ENCODE measurements at places on chromosomes 6 and 20.
A peak's percentile ranks its signal among the peaks of the same experiment; 100 is the strongest.

DNA sequence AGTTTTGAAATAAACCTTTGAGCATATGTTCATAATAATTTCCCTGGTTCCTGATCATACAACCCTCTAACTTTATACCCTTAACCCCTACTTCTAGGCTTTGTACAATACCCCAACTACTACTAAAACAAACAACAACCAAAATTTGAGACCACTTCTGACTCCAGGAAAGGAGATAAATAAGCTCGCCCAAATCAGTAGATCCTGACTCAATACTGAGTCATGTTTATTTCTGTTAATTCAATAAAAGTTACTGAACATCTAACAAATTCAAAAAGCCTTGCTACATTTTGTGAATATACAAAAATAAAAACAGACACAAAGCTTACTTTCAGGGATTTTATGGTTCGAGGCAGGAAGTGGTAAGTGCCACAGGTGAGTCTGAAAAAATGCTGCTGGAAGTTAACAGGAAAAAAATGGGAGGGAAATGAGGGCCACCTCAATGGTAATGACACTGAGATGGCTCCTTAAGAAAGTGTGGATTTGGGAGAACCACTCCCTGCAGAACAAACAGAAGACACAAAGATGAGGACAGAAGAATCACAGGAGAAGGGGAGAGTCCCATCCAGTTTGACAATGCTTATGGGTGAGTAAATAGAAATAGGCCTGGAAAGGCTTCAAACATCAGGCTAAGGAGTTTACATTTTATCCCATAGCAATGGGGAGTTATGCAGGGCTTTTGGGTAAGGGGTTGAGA is 63.4 kb downstream of the DST start:
- H3K27ac ChIP-seq, result no peak overlapping the region
- peaks cover 6% of the 10 kb centered on the region for H3K4me1 ChIP-seq
- DNase-seq, result no peak
- H3K4me3 ChIP-seq, result no peak overlapping the region

DNA sequence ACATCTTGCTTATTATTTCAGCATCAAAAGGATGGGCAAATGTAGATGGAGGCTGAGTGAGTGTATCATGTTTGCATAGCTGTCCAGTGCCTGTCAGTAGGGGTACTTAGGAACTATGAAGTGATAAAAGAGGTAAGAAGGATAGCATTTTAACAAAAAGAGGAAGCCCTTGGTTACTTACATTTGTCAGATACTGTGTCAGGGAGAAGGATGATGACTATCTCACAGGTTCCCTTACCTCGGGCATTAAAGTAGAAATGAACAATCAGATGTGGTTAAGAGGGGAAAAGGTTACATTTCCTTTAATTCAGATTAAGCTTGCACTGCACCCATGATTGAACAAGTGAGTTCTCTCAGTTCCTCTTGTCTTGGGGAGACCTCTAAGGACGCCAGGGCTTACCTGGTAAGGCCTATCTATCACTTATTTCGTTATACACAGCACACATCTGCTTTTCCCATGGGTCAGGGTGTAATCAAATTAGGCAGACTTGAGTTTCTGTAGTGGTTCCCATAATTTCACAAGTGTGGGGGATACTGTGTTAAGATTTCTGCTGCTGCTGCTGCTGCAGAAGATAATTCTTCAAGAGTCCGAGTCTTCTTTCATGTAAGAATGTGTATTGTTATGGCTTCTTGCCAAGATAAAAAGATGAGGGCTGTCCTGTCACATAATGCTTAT is 4.5 kb downstream of the FOXO3 start:
- peaks cover 68% of the 10 kb centered on the region for H3K4me1 ChIP-seq
- peak overlapping the region; percentile 76 for H3K4me3 ChIP-seq
- H3K27me3 ChIP-seq, result no peaks in the 10 kb centered on the region
- peak overlapping the region; percentile 100 for H3K27ac ChIP-seq

DNA sequence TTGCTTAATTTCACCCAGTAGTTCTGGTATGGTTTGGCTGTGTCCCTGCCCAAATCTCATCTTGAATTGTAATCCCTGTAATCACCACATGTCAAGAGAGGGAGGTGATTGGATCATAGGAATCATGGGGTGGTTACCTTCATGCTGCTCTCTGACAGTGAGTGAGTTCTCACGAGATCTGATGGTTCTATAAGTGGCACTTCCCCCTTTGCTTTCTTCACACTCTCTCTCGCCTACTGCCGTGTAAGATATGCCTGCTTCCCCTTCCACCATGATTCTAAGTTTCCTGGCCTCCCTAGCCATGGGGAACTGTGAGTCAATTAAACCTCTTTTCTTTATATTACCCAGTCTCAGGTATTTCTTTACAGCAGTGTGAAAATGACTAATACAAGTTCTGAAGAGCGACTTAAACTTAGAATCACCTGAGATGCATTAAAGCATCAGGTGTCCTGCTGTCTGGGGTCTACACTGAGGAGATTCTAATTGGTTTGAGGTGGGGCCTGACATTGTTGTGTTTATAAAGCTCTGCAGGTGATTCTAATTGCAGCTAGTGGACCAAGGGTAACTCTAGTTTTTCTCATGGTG is 82.1 kb upstream of the DTNBP1 start:
- no peak overlapping the region for H3K4me3 ChIP-seq
- no peaks in the 10 kb centered on the region for H3K4me1 ChIP-seq
- no peak for DNase-seq
- no peaks in the 10 kb centered on the region for H3K36me3 ChIP-seq
- no peak overlapping the region for H3K27ac ChIP-seq

- H3K27me3 ChIP-seq, result no peaks in the 10 kb centered on the region
- no peak overlapping the region for H3K4me3 ChIP-seq
- no peak for DNase-seq
- no peak overlapping the region for H3K27ac ChIP-seq
These were observed 24.5 kb upstream of the PTCHD4 start for GRCh38 chr6:48135323-48136084.

DNA sequence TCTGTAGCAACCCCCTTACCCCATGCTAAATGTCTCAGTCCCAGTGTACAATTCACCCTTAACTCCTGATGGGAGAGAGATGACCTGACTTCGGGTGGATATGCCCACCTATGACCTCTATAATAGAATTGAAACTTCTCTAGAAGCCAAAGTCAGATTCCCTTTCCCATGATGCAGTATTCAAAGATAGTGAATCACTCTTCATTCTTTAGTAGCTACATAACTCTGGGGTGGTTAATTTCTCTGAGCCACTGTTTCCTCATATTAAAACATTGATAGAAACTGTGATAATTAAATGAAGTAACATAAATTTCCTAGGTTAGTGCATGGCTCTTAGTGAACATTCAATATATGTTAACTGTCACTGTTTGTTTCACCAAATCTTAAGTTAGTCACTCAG is 500.4 kb downstream of the COL12A1 start:
- no peaks in the 10 kb centered on the region for H3K4me1 ChIP-seq
- H3K27ac ChIP-seq, result no peak overlapping the region
- DNase-seq, result no peak
- H3K27me3 ChIP-seq, result no peaks in the 10 kb centered on the region

DNA sequence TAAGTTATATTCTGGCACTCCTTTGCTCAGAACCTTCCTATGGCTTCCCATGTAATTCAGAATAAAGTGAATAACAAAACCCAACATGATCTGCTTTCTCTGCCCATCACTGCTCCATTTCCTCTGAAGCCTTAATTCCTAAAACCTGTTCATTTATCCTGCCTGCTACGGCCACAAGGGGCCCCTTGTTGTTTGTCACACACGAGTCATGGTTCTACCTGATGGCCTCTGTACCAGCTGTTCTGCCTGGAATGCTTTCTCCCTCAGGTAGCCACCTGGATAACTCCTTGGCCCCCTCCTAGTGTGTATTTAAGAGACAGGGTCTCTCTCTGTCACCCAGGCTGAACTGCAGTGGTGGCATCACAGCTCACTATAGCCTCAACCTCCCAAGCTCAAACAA is 26.8 kb downstream of the ERGIC3 start:
- no peak overlapping the region for H3K27ac ChIP-seq
- no peaks in the 10 kb centered on the region for H3K36me3 ChIP-seq
- no peaks in the 10 kb centered on the region for H3K4me1 ChIP-seq
- no peaks in the 10 kb centered on the region for H3K27me3 ChIP-seq
- no peak for DNase-seq
- H3K4me3 ChIP-seq, result no peak overlapping the region

DNA sequence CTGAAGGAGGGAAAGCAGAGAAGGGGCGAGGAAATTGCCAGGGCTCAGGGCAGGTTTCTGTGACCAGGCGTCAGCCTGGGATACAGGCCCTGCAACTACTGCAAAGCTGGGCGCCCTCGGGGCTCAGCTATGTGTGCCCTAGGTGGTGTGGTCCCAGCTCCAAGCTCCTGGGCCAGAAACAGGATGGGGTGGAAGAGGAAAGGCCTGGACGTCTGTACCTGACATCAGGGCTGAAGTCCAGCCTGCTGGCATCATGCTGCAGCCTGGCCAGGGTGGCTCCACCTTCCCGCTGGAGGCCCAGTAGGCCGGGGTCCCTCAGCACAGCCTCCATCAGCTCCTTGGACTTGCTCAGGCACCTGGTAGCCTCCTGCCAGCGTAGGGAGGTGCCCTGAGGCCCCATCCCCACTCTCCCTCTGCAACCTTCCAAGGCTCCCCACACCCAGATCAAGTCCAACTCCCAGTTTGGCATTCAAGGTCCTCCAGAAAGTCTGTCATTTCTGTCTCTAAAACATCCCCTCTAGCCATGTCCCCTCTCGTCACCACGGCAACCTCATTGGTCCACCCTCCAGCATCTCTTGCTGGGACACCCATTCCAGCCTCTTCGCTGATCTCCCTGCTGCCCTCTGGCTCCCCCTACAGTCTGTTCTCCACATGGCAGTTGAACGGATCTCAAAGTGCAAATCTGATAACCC is 38.2 kb downstream of the KIAA1755 start:
- peaks cover 7% of the 10 kb centered on the region for H3K36me3 ChIP-seq
- H3K4me1 ChIP-seq, result no peaks in the 10 kb centered on the region
- DNase-seq, result peak; percentile 75

DNA sequence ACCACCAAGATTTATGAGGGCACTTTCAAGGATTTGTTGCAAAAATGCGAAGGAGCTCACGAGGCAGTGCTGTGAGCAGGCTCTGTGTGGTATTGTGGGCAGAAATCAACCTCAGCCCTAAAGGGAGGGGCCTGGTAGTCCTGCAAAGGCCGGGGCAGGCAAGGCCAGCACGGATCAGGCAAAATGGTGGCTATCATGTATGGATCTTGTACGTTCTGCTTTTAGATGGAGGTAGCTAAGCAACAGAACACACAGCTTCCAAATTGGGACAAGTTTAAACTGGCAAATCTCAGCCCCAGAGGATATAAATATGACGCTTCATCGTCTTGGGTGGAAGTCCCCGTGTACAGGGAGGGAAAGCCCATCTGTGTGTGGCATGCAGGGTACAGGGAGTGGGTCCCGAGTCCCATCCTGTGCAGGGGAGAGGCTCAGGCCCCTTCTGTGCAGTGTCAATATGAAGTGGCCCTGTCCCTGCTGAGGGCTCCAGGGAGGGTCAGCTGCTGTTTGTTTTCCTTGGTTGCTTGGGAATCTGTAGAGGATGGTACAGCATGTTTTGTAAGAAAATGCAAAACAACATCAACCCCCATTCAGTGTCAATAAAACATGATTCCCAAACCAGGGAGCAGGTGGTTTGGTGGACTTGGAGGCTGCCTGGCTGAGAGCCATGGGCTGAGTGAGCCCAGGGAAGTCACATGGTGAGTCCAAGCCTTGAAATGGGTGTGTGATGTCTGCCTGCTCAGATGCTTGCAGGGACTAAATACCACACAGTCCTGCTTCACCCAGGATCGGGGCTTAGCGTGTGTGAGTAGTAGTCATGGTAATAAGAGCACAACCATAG is 113.0 kb downstream of the SYCP2 start:
- no peaks in the 10 kb centered on the region for H3K36me3 ChIP-seq
- no peak for DNase-seq
- H3K4me3 ChIP-seq, result no peak overlapping the region
- peaks cover 8% of the 10 kb centered on the region for H3K4me1 ChIP-seq
- no peak overlapping the region for H3K27ac ChIP-seq
- no peaks in the 10 kb centered on the region for H3K27me3 ChIP-seq

GRCh38 chr6:33132081-33132524 is 56.3 kb downstream of the HLA-DPB1 start:
- H3K36me3 ChIP-seq, result no peaks in the 10 kb centered on the region
- no peaks in the 10 kb centered on the region for H3K4me1 ChIP-seq

- H3K27me3 ChIP-seq, result peaks cover 22% of the 10 kb centered on the region
- DNase-seq, result no peak
- H3K36me3 ChIP-seq, result no peaks in the 10 kb centered on the region
- no peak overlapping the region for H3K4me3 ChIP-seq
- no peaks in the 10 kb centered on the region for H3K4me1 ChIP-seq
- no peak overlapping the region for H3K27ac ChIP-seq
These were observed 56.1 kb downstream of the PHACTR3 start for GRCh38 chr20:59660471-59660870.

GRCh38 chr6:66429210-66429609 is 722.2 kb upstream of the EYS start:
- no peak overlapping the region for H3K4me3 ChIP-seq
- no peaks in the 10 kb centered on the region for H3K36me3 ChIP-seq
- no peaks in the 10 kb centered on the region for H3K4me1 ChIP-seq
- no peak overlapping the region for H3K27ac ChIP-seq
- DNase-seq, result no peak

- no peak overlapping the region for H3K4me3 ChIP-seq
- H3K27ac ChIP-seq, result no peak overlapping the region
- H3K36me3 ChIP-seq, result no peaks in the 10 kb centered on the region
- H3K4me1 ChIP-seq, result no peaks in the 10 kb centered on the region
- no peaks in the 10 kb centered on the region for H3K27me3 ChIP-seq
These were observed 312.1 kb downstream of the TFAP2C start for GRCh38 chr20:56941101-56941686.

DNA sequence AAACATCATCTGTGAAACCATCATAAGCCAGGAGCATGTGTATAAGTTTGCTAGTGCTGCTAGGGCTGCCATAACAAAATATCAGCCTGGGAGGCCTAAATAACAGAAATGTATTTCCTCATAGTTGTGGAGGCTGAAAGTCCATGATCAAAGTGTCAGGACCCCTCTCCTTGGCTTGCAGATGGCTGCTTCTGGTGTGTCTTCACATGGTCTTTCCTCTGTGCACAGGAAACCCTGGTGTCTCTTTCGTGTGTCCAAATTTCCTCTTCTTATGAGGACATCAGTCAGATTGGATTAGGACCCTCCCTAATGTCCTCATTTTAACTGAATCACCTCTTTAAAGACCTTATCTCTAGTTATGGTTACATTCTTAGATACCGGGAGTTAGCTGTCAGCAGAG is 6.2 kb upstream of the CITED2 start:
- H3K4me1 ChIP-seq, result peaks cover 12% of the 10 kb centered on the region
- H3K36me3 ChIP-seq, result no peaks in the 10 kb centered on the region
